ENCODE measurements at places on chromosomes 12 and 14.

DNA sequence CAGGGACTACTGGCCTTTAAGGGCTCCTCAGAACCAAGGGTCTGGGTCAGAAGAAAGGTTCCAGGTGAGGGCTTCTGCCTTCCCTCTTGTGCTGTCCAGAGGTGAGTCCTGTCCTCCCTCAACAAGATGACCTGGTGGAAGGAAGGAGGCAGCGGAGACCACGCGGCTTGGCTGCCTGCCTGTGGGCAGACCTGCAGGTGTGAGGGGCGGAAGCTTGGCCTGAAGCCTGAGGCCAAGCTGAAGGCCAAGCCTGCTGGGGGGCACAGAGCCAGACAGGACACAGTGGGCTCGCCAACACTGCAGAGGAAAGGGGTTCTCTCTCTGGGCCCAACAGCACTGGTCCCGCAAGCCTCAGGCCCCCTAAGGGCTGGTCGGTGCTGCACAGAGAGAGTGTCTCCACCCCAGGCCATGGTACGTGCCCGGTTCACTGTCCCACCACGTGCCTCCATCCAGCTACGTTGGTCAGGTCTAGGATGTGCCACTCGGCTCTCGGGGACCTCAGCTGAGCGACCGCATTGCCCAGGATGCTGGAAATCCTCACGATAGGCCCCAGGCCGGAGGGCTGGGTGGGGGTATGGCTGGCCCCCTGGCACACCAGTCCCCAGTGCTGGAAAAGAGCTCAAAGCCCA lies 170.0 kb upstream of the PRMT8 start:
- no peak for DNase-seq

DNA sequence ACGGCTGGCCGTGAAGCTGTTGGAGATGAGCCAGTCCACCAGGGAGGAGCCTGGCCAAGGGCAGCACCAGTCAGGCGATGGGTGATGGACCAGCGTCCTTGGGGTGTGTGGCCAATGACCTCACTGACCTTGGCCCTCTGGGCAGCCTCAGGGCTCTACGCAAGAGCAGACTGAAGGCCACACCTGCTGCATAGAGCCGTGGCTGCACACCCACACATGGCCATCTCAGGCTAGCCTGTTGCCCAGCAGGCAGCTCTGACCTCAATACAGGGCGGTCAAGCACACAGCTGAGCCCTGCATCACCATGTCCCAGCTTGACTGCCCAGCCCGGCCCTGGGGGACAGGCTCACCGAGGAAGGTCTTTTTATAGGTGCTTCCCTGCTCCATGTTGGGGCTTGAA lies 19.2 kb downstream of the PLEK2 start:
- no peak for DNase-seq

GRCh38 chr14:103111232-103111868 lies 11.9 kb upstream of the TNFAIP2 start:
- no peak for DNase-seq

DNA sequence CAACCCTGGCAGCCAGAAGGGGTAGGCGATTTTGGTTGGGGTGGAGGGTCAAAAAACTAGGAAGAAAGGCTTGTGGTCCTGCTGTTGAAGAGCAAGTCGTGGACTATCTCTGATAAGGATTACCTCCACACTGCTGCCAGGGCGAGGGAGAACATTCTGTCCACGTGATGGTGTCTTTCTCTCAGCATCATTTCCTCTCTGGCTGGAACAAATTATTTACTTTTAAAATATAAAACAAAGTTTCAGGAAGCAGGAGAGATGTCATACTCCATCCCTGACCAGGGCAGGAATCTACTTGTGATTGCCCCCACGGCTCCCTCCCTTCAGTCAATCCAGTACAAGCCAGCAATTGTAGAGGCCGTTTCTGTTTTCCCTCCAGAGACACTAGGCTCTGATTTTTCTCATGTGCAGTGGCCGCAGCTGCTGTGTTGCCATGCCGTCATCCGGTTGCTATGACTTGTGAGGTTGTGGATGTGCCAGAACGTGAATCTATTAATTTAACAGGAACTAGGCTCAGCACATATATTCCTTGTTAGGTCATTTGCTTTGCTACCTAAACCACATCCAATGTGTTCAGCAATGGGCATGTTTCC lies 61.5 kb upstream of the PTGR2 start:
- DNase-seq = peak; percentile 93

DNA sequence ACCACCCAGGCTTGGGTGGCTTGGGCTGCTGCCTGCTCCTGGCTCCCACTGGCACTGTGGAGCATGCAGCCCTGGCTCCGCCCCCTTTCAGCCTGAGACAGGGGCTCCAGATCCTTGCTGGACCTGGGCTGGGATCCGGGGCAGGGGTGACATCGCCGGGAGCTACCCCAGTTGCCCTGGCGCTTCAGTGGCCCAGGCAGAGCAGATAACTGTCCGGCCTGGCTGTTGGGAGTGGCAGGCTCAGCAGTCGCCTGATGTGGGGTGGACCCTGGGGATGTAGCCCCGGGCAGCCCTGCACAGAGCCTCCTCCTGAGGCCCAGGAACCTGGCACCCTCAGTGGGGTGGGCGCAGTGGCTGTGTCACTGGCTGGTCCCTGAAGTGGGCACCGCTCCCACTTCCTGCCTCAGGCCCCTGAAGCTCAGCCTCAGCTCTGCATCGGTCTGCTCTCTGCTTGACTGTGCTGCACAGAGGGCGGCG lies 57.9 kb downstream of the FUT8 start:
- no peak for DNase-seq
